ENCODE measurements at places on chromosomes 6 and 20.

DNA sequence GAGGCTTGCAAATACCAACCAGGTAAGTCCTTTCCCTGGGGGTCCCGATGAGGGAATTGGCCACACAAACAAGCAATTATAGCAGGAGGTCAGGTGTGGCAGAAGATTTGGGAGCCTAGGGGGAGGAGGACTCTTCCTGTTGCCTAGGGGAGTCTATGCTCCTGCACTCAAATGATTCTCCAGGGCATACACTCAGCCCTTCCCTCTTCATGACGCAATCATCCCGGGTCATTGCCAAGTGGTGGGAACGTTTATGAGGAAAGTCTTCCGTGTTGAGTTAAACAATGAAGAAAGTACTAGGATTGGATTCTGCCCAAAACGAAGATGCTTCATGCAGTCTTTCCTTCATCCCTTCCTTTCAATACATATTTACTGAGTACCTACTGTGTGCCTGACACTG, 186.5 kb upstream of the TSHZ2 start:
- no peak for DNase-seq

DNA sequence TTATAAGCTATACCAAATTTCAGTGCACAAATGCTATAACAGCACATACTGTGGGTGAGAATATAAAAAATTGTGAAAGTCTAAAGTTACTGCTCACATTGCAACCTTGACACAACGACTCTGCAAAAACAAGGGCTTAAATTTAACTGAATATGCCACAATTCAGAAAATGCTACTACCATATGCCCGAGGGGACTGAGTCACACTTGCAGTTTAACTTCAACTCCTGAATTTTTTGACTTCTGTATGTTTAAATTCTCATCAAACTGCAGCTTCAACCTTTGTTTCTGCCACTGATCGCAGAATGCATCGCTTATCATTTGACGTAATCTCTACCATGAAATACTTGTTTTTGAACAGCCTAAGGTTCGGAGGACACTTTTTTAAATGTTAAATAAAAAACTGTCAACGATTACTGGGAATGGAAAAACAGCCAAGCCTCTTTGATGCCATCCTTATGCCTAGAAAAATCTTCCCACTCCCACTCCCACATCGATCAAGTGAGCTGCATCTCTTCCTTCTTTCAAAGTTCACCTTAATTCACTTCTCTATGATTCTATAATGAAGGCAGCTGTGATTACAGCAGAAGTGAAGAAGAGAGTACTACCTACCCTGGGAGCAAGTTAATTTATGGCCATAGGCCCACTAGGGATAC, 136.5 kb downstream of the ATXN1 start:
- DNase-seq = no peak

DNA sequence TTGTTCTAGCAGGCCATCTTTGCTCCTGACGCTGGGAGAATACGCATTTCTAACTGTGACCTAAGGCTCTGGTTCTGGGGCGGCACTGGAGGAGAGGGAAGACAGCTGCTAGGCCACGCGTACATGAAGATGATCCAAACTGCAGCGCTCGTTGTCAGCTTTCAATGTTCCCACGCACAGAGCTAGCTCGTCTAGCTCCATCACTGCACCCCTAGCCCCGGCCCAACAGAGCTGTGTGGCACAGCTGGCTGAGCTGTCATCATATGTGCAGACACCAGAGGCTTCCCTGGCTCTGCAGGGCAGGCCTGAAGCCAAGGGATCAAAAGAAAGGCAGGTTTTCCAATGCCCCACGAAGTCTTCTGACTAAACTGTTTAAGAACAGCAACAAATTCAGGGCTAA, 124.7 kb downstream of the IRF4 start:
- no peak for DNase-seq

DNA sequence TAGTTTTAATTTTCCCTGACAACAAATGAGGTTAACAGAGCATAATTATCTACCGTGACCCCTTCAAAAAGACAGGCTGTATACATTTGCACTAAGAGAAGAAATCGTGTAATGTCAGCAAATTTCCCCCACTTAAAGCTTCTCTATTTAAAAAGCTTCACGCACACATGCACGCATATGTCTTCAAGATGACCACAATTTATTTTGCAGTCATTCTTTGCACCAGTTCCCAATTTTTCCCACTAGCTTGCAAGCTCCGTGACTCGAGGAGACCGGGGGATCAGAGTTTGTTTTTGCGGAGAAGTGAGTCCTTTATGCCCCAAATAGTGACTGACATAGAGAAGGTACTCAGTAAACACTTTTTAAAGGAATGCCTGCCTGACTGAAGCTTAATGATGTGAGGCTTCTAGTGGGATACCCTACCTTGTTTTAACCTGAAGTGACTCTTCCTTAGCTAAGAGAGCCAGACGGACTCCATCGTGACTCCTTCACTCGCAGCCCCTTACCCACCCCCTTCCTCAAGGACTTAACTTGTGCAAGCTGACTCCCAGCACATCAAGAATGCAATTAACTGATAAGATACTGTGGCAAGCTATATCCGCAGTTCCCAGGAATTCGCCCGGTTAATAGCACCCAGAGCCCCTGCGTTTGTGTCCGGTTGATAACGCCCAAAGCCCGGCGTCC, 9.3 kb upstream of the NQO2 start:
- no peak for DNase-seq

GRCh38 chr6:947235-947934, 254.4 kb upstream of the EXOC2 start:
- DNase-seq = no peak

All from Panc1 (cell line).